ENCODE measurements at places on chromosomes 3 and 15.
A peak's percentile ranks its signal among the peaks of the same experiment; 100 is the strongest.

- DNase-seq = no peak
- H3K4me3 ChIP-seq = no peak overlapping the region
- H3K27ac ChIP-seq = no peak overlapping the region
- no peaks in the 10 kb centered on the region for H3K4me1 ChIP-seq
- H3K27me3 ChIP-seq = no peaks in the 10 kb centered on the region
Observed at GRCh38 chr15:99973351-99973750, 240.1 kb upstream of the LYSMD4 start.

DNA sequence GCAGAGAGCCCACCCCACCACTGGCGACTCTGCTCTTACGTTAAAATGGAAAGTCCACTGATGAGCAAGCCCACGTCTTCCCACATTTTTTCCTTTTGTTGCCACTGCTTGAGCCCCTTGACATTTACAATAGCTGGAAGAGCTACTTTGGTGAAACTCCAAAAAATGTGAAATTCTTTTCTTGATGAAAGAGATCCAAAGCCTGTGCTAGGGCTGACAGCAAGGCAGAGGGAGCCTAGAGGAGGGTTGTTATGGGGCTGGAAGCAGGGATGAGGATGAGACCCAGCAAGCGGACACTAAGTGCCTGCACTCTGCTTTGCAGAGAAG lies 97.1 kb downstream of the CEMIP start:
- no peak overlapping the region for H3K4me3 ChIP-seq
- no peaks in the 10 kb centered on the region for H3K4me1 ChIP-seq
- H3K27ac ChIP-seq = no peak overlapping the region
- H3K36me3 ChIP-seq = no peaks in the 10 kb centered on the region
- no peak for DNase-seq

- H3K27me3 ChIP-seq = no peaks in the 10 kb centered on the region
- H3K27ac ChIP-seq = no peak overlapping the region
- DNase-seq = no peak
- no peak overlapping the region for H3K4me3 ChIP-seq
Observed at GRCh38 chr3:102299125-102299877, 135.5 kb upstream of the ZPLD1 start.

DNA sequence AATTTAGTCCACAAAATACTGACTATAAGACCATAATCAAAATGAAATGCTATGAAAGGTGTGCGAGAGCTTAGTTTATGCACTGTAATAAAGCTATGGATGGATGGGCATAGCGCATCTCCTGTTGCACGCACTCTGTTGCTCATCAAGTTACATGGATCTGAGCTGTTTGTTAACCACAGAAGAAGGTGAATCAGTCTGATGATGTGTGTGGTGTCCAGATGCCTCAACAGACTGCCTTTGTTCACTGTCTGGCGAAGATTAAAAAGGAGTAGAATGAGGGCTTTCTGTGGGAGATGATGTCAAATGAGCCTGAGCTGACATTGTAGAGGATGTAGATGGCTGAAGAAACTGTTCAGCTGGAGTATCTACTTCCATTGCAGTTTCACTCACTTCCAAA lies 36.1 kb downstream of the NSMCE3 start:
- H3K4me3 ChIP-seq = no peak overlapping the region
- H3K27me3 ChIP-seq = no peaks in the 10 kb centered on the region
- H3K4me1 ChIP-seq = no peaks in the 10 kb centered on the region
- DNase-seq = no peak
- no peak overlapping the region for H3K27ac ChIP-seq

GRCh38 chr3:11576453-11576852 lies 67.3 kb downstream of the VGLL4 start:
- no peaks in the 10 kb centered on the region for H3K27me3 ChIP-seq
- no peaks in the 10 kb centered on the region for H3K36me3 ChIP-seq
- H3K27ac ChIP-seq = peak overlapping the region; percentile 44

GRCh38 chr3:194265505-194265892 lies 85.6 kb downstream of the CPN2 start:
- peak overlapping the region; percentile 19 for H3K4me3 ChIP-seq
- H3K4me1 ChIP-seq = peaks cover 6% of the 10 kb centered on the region
- no peaks in the 10 kb centered on the region for H3K27me3 ChIP-seq
